ENCODE measurements at places on chromosomes 4 and X.

DNA sequence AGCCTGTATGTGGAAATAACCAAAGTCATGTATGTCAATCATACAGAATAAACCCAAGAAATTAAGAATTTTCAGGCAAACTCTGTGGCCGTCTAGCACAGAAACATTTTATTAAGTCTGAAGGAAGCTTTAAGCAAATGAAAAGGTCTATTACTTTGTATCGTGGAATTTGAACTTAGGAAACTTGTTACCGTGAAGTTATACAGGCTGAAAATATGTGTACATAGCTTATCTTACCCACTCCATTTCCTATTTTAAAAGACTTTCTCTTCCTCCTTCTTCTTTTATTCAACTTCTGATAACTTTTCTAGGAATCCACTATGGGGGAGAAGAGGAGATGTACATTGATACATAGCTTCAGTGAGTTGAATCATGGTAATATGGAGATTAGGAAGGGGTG lies 108.3 kb downstream of the AGTR2 start:
- DNase-seq: no peak

DNA sequence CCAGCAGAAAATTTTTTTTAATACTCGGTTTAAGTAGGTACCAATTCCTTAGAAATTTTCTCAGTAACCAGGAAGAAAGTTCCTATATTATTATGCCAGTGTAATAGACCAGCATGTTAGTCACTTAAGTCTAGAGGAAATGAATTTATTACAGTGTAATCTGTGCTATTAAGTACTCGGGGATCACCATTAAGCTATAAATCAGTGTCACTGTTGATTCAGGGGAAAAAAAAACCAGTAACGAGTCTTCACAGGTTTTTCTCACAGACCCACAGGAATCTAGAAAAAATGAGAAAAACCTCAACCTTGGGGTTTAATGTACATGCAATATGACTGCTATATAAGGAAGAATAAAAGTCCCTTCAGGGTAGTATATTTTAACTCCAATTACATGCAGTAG lies 138.3 kb upstream of the IL1RAPL2 start:
- DNase-seq: no peak

GRCh38 chrX:17579026-17579425 lies 158.3 kb upstream of the SCML1 start:
- DNase-seq: no peak

- no peak for DNase-seq
These were observed 390.7 kb downstream of the MAPK10 start for GRCh38 chr4:85968945-85969819.

DNA sequence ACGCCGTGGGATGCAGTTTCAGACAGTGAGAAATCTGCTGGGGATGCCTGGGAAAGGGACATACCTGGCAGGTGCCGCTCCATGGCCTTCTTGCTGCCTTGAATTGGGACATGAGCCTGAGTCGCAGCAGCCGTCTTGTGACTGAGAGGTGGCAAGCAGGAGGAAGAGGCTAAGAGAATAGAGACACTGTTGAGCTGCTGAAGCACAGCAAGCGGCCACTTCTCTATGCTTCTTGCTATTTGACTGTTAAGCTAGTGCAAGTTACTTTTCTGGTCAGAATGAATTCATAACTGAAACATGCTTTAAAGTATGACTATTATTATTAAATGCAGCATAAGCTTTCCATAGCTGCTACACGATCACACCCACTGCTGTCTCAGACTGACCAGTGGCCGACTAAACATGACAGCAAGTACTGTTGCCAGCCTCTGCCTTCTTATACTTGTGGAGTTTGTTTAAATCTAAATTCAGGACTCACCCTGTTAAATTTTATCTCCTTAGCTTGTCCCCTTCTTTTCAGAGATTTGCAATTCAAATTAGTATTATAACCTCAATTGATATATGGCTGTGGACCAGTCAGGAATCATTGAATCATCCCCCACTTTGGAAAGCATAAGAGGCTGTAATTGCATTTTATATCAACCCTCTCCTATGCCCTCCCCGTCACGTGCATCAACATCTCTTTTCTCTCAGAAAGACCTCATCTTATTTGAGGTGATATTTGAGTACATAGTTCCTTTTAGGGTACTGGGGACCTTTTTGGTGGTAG lies 24.8 kb upstream of the ACSL1 start:
- DNase-seq: no peak

GRCh38 chr4:55808186-55808585 lies 11.4 kb upstream of the EXOC1L start:
- DNase-seq: no peak
